Daoy (cell line): ENCODE measurements at places on chromosomes 2 and 18. TPM values are rescaled to one million over a fixed set of nuclear protein-coding genes. Genes with fewer than 3 reads are reported as not detected.
A peak's percentile ranks its signal among the peaks of the same experiment; 100 is the strongest.

Gene ZSWIM2
- total RNA-seq = not detected in 2 replicates

GRCh38 chr2:98298683-98299164 lies 47.5 kb upstream of the CNGA3 start:
- no peak for DNase-seq

DNA sequence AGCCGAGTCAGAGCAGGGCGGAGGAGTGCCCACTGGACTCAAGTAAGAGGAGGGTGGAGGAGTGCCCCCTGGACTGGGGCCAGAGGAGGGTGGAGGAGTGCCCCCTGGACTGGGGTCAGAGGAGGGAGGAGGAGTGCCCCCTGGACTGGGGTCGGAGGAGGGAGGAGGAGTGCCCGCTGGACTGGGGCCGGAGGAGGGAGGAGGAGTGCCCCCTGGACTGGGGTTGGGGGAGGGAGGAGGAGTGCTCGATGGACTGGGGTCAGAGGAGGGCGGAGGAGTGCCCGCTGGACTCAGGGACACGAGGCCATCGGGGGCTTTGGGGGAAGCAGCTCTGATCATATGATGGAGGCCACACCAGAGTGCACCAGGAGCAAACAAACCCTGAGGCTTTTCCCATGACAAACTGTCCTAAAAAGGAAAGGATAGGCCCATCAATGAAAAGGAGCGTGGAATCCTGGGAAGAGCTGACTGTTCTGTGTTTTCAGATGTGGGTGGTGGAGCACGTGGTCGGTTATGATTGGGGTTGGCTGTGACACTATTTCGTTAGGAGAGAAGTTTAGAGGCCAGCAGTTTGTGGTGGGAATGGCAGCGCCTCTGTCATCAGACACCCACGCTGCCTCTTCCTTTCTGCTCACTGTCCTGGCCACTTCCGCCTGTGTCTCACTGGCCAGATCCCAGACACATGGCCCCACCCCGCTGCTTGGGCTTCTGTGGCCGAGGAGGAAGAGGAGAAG lies 24.5 kb upstream of the HPCAL1 start:
- DNase-seq = peak; percentile 94

DNA sequence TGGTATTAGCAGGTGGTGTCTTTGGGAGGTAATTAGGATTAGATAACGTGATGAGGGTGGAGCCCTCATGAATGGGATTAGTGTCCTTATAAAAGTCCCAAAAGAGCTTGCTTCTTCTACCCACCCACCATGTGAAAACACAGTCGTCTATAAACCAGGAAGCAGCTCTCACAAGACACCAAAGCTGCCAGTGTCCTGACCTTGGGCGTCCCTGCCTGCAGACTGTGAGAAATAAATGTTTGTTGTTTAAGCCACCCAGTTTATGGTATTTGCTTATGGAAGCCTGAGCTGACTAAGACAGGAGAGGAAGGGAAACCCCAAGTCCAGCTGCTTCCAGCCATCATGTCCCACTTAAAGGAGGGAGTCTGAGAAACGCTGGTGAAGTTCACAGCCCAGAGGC lies 13.6 kb downstream of the ADI1 start:
- DNase-seq = no peak

DNA sequence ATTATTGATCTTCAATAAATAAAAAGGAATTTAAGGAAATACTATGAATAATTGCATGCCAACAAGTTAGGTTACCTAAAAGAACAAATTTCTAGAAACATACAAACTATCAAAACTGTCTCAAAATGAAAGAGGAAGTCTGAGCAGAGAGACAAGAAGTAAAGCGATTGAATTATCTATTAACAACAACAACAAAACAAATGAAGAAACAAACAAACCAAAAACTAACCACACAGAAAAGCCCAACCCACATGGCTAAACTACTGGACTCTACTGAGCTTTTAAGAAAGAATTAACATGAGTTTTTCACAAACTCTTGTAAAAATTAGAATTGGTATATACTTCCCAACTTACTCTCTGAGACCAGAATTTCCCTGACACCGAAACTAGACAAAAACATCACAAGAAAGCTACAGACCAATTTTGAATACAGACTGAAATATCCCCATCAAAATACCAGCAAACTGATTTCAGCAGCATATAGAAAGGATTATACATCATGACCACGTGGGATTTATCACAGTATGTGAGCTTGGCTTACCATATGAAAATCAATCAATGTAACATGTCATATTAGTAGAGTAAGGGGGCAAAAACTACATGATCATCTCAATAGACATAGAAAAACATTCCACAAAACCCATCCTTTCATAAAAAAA lies 16.6 kb upstream of the GALNT1 start:
- DNase-seq = no peak

- DNase-seq = no peak
Observed at GRCh38 chr2:45542013-45542412, 69.1 kb downstream of the SRBD1 start.

GRCh38 chr2:113698892-113699447 lies 57.5 kb downstream of the SLC35F5 start:
- no peak for DNase-seq

DNA sequence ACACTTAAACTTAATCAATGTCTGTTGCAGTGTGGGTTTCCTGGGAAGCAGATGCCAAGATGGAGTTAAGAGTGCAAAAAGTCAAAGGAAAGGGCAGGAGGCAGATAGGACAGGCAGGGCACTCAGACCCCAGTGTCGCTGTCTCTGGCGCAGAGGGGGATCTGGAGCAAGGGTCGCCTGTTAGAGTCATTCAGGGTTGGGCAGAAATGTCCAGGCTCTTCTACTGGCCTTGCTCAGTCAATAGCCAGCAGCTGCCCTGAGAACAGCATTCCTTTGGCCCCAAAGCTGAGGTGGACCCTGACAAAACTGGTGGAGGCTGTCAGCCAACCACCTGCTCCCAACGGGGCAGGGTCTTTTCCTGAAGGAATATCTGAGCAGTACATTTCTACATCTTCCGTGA lies 97.1 kb upstream of the SLC66A3 start:
- no peak for DNase-seq

GRCh38 chr2:132550946-132551345 lies 119.1 kb downstream of the LYPD1 start:
- DNase-seq = no peak

Gene KDM3A
- 10.3 and 12.9 TPM in 2 replicates for total RNA-seq

DNA sequence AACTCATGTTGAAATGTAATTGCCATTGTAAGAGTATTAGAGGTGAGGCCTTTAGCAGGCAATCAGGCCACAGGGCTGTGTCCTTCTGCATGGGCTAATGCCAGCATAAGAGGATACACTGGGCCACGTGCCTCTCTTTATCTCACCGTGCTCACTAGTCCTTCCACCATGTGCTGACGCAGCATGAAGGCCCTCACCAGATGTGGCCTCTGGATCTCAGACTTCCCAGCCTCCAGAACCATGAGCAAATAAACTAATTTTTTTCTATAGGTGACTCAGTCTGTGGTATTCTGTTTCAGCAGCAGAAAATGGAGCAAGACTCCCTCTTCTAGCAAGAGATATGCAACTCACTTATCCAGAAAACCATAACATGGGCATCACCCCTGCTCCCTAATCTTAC lies 149.7 kb upstream of the ZNF236 start:
- DNase-seq = peak; percentile 67

DNA sequence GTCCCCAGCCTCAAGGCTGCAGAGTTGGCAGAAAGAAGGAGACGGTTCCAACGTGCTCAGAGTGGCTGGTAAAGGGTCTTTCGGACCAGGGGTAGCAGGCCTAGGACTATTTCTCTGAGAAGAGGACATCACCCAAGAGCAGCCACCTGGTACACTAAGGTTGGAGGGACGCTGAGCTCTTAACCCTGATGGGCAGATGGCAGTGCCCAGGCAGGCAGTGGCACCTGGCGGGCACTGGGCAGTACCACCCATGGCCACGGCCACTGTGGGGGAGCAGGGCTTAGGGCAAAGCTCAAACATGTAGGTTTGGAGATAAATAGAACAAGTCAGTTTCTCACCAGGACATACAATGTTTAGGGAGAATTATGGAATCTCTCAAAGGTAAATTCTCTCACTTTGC lies 53.5 kb downstream of the MBP start:
- DNase-seq = no peak
